Sciatic nerve (tissue), 2 donors: ENCODE measurements at places on chromosomes 13 and 19.

DNA sequence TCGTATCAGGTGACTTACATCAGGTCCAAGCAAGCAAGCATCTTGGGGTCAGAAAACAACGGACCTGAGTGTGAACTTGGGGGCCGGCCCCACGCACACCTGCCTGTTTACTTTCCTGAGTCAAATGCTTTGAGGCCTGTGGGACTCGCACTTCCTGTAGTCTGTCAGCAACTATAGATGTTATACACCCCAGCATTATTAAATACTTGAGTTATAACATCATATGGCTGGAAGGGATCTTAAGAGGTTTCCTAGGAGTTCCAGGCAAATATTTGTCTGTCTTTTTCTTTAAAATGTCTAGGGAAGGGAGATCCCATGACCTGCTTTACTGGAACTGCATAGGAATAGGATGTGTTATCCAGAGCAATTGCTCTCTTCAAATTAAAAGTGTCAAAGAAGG is 280.6 kb downstream of the SHISA2 start:
- no peak for DNase-seq

DNA sequence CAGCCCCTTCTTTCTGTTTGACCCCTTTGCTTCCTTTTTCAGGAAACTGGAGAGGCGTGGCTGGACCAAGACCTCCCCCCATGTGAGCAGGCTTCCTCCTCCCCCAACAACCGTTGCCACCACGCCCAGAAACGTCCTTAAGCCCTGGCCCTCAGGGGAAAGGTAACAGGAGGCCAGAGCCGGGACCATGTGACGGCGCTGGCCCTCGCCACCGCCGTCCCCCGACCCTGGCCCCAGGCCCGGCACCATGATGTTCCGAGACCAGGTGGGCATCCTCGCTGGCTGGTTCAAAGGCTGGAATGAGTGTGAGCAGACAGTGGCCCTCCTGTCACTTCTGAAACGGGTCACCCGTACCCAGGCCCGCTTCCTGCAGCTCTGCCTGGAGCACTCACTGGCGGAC is 14.4 kb downstream of the SAMD4B start:
- DNase-seq: no peak

GRCh38 chr13:32246468-32246867 is 68.7 kb downstream of the ZAR1L start:
- DNase-seq: peak; percentile 70

GRCh38 chr13:75648446-75648845 is 12.3 kb downstream of the LMO7 start:
- no peak for DNase-seq

DNA sequence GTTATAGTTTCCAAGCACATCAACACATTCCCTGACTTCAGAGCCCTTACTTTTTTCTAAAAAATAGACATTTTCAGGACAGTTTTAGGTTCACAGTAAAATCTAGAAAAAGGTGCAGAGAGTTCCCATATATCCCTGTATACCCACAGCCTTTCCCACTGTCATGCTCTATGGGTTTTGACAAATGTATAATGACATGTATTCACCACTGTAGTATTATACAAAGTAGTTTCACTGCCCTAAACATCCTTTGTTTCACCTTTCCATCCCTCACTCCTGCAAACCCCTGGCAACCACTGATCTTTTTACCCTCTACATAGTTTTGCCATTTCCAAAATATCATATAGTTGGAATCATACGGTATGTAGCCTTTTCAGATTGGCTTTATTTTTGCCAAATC is 15.6 kb downstream of the NAA16 start:
- no peak for DNase-seq

DNA sequence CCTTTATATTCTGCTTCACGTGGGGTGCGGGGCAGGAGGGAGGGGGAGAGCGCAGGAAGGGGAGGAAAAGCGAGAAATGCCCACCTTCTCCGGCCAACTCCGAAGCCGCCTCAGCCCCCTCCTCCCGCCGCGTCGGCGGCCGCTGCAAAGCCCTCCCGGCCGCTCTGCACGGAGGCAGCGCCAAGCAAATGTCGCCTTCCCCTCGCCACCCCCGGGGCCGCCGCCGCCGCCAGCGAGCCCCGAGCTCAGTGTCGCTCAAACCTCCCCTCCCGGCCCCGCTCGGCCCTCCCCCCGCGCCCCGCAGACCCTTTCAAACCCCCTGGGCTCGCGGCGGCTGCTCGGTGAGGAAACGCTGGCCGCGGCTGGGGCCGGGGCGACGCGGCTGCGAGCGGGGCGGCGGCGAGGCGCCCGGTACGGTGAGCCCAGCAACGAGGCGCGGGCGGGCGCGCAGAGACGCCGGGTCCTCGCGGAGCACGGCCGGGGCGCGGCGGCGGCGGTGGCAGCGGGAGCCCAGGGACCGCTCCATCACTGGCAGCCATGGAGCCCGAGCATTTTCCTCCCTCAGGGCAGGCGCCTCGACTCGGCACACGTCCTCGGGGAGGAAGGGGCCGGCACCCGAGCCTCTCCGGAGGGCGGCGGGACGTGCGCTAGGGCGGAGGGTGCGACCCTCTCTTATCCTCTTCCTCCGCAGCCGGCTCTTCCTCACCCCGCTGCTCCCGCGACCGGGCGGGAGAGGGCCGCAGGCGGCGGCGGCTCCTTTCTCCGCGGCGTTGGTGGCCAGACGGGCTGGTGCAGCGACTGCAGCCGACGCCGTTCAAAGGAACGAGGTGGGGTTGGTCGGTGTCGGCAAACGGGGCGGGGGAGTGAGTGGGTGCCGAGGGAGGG is 463 bp upstream of the TSC22D1 start:
- DNase-seq: peak; percentile 66

DNA sequence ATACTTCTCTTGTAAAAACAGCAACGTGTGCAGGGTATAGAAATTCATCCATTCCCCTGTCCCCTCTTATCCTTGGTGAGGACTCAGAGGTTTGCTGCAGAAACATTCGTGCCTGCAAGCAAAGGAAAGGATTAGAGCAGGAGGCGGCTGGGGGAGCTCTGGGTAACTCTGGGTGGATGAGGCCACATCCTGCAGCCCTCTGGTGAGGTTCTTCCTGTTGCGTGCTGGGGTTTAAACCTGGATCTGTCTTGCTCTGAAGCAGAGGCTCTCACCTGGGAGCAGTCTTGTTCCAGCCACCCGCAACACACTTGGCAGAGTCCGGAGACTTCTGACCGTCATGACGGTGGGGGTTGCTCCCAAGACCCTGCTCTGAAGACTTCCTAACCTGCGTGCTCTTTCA is 69.2 kb downstream of the ATP11A start:
- no peak for DNase-seq

DNA sequence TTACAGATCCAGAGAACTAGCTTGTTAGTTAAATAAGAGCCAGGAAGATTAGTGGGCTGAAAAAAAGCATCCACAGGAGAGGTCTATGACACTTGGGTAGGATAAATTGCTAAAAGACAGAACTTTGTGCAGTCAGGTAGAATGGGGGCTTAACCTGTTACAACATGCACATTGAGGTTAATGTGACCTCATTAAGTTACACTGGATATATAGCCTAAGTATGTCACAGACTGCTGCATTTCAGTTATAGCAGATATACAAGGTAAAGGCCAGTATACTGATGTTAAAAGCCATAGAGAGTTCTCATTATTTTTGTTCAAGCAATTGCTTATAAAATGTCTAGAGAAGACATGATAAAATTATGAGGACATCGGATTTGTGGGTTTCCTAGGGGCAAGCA is 1179.9 kb upstream of the PCDH9 start:
- DNase-seq: no peak

DNA sequence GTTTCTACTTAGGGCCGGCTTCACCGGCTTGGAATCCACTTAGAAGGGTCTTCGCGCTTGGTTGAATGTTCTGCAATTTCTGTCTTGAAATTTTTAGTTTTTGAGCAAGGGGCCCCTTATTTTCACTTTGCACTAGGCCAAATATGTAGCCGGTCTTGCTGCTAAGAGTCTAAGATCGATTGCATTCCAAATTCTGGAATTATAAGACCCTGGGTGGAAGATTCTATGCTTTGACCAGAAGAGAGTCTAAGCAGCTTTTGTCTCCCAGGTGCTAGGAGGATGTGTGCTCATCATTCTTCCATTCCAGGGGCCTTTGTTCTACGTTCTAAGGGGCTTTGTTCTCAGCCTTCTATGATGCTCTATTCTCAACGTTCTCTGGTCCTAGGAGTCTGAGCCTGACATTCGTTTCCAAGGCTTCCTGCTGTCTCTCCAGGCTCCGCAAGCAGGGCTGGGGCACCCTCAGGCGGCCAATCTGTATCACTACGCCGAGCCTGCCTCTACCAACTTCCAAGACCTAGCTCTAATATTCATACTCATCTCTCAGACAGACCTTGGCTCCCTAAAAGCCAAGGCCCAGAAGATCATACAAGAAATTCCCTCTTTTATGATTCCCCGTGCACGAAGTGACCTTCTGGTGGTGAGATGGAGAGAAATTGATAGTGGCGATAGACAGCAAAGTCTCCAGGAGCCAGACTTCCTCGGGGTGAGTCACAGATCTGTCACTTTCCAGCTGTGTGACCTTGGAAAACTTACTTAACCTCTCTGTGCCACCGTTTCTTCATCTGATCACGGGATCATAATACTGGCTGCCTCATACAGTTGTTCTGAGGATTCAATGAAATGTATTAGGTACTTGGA is 982 bp upstream of the DACT3 start:
- peak; percentile 87 for DNase-seq

DNA sequence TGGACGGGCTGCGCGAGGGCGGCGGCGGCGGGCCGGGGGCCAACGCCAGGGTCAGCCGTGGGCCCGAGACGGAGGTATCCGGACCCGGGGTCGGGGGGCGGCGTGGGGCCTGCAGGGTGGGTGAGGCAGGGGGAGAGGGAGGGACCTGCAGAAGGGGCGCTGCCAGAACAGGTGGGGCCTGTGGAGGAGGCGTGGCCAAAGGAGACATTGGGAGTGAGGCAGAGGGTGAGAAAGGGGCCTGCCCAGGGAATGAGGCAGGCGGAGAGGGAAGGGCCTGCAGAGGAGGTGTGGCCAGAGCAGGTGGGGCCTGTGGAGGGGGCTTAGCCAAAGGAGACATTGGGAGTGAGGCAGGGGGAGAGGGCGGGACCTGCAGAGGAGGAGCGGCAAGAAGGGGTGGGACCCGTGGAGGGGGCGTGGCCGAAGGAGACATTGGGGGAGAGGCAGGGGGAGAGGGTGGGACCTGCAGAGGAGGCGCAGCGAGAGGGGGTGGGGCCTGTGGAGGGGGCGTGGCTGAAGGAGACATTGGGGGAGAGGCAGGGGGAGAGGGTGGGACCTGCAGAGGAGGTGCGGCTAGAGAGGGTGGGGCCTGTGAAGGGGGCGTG is 4.2 kb downstream of the PRR36 start:
- peak; percentile 77 for DNase-seq
